Glomerular endothelial cell (primary cell): ENCODE measurements at places on chromosomes 3 and 15. TPM values are rescaled to one million over a fixed set of nuclear protein-coding genes. Genes with fewer than 3 reads are reported as not detected.

ZBTB20 gene
- 14.5 and 28.5 TPM in 2 replicates for total RNA-seq

LMLN gene
- total RNA-seq, result 6.9 and 7.4 TPM in 2 replicates

ICE2 gene
- total RNA-seq, result 37.6 and 41.8 TPM in 2 replicates

TOPAZ1 gene
- not detected in 2 replicates for total RNA-seq

TRIM59 gene
- 7.1 and 9.0 TPM in 2 replicates for total RNA-seq

FETUB gene
- total RNA-seq, result not detected in 2 replicates

MAP1A gene
- total RNA-seq, result 9.4 and 10.8 TPM in 2 replicates

ALPK3 gene
- 68.4 and 91.5 TPM in 2 replicates for total RNA-seq

PLA1A gene
- total RNA-seq, result 2.8 and 7.8 TPM in 2 replicates

ZNF80 gene
- total RNA-seq, result not detected in 2 replicates

ANKRD63 gene
- 0.18 TPM in 1 of 2 replicates, not detected in the other for total RNA-seq

CCR9 gene
- total RNA-seq, result not detected in 2 replicates

CYP8B1 gene
- not detected in 2 replicates for total RNA-seq

MAGI1 gene
- 22.1 and 44.9 TPM in 2 replicates for total RNA-seq

GHSR gene
- not detected in 2 replicates for total RNA-seq

VWA5B2 gene
- total RNA-seq, result 0.19 and 1.3 TPM in 2 replicates

ALDH1A3 gene
- 19.6 and 27.1 TPM in 2 replicates for total RNA-seq

PRR23A gene
- total RNA-seq, result not detected in 2 replicates

RAD51 gene
- total RNA-seq, result 3.4 and 4.7 TPM in 2 replicates

CMTM6 gene
- 74.5 and 108 TPM in 2 replicates for total RNA-seq

CNOT10 gene
- 13.6 and 21.4 TPM in 2 replicates for total RNA-seq

DNAH12 gene
- total RNA-seq, result 0.12 and 0.92 TPM in 2 replicates

PCCB gene
- 31.2 and 56.0 TPM in 2 replicates for total RNA-seq

LRRC2 gene
- total RNA-seq, result 0.41 TPM in 1 of 2 replicates, not detected in the other

CCR8 gene
- not detected in 2 replicates for total RNA-seq
